ENCODE measurements at places on chromosomes 1 and 21.
A peak's percentile ranks its signal among the peaks of the same experiment; 100 is the strongest.

GRCh38 chr1:167077128-167077867, 12.9 kb downstream of the GPA33 start:
- DNase-seq, result no peak

- no peak for DNase-seq
Measured at GRCh38 chr1:10762153-10762523, 34.3 kb downstream of the CASZ1 start.

DNA sequence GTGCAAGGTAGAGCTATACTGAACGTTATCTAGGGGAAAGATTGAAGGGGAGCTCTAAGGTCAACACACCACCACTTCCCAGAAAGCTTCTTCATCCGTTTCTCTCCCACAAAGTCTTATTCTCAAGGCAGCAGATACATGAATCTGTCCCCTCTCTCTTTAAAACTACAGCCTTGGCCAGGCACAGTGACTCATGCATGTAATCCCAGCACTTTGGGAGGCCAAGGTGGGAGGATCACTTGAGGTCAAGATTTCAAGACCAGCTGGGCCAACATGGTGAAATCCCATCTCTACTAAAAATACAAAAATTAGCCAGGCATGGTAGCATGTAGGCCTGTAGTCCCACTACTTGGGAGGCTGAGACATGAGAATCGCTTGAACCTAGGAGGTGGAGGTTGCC, 8.1 kb downstream of the CYP4X1 start:
- DNase-seq, result no peak

- DNase-seq, result no peak
Measured at GRCh38 chr1:61198554-61198953, 116.2 kb downstream of the NFIA start.

GRCh38 chr1:117685936-117686806, 80.3 kb downstream of the TENT5C start:
- no peak for DNase-seq

DNA sequence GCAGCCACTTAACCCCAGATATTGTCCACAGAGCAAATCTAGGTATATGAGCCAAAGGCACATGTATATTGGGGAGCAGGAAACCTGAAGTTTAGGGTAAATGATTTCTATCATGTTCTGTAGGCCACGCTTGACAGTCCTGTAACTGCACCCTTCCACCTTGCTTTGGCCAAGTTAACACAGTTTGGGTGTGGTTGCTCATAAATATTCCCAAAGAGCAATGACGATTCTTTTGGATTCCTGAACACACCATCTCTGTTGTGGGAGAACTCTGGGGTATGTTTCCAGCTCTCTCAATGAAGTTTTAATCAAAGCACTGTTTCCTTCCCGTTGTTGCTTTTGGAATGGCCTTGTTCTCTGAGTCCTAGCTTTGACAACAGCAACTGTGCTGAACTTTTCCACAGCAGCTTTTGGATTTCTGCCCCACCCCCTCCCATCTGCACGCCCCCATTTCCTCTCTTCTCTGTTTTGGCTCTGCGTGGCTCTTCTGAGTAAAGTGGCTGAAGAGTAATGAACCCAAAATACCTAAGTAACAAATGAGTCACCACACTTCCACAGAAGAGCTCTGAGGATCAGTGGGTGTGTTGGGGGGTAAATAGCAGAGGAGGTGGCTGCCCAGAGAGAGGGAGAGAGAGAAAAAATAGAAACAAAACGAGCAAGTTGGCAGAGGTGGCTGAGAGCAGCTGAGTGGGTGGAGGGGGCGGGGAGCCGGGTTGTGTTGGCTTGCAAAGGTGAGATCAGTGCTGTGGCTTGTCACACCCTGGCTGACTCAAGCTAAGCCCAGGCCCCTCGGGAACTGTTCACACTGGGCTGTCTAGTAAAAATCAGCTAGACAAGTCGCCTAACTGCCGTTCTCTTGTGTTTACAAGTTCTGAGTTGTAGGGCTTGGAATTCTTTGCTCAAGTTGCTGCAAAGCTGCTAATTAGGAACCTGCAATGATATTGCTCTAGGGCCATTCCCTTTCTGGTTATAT, 26.9 kb upstream of the RAP1A start:
- DNase-seq, result peak; percentile 61

DNA sequence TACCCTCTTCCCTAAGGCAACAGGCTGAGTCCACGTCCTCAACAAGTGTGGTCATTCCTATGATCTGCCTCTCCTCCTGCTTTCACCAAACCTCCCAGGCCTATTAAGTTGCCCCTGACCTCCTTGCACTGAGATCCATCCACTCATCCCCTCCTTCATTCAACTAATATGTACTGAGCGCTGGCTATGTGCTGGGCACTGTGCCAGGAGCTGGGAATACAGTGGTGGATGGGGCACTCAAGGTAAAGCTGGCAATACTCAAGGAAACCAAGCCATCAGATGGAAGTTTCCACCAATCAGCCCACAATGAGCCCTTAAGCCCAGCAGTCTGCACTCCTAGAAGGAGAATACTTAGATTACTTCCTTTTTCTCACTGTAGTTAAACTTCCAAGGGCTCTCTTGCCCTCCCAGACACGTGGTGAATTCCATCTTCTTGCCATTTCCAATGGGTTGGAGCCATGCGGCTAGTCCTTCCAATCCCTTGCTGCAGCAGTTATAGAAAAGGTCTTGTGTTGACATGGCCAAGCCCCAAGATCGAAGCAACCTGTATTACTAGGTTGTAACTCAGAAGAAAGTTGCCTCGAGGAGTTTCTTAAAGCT, 279.9 kb upstream of the RUNX1 start:
- DNase-seq, result no peak

DNA sequence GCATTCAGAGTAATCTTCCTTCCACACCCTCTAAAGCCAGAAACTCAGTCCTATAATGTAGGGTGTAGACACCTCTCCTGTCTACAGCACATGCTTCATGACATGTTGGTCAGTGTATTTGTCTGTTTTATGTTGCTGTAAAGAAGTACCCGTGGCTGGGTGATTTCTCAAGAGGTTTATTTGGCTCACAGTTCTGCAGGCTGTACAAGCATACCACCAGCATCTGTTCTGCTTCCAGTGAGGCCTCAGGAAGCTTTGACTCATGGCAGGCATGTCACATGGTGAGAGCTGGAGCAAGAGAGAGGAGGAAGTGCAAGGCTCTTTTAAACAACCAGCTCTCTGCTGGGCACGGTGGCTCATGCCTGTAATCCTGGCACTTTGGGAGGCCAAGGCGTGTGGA, 12.1 kb downstream of the PLOD1 start:
- no peak for DNase-seq

GRCh38 chr1:245875581-245876261, 631.4 kb downstream of the SMYD3 start:
- DNase-seq, result no peak

- no peak for DNase-seq
Measured at GRCh38 chr1:165512816-165513215, 31.0 kb upstream of the LRRC52 start.

DNA sequence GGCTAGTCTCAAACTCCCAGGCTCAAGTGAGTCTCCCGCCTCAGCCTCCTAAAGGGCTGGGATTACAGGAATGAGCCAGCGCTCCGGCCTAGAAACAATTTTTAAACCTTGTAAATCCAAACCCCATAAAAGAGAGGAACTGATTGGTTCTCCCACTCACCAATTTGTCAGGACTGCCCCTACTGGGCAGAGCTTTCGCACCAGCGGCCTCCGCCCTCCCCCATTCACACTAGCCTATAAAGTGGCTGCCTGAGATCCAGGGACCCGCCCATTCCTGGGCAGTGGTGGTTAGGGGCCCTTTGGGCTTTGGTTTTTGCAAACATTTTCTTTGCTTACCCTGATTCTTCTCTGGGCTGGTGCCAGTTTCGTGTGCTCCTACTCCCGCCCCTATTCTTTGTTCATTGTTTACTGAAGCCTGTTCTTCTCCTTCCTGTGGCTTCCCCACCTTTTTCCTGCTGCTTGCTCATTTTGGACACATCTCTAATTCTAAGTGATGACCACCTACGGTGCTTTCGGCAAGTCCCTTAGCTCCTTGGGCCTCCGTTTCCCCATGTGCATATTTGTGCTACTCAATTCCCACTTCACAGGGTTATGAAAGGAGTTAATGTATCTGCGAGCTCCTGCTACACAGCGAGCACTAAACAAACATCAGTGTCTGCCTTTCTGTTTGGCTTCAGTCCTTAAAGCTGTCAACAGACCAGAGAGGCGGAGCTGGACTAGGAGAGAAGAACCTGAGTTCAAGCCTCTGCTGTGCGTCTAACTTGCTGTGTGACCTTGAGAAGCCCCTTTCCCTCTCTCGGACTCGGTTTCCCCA, 39.8 kb upstream of the CLIC4 start:
- no peak for DNase-seq

- no peak for DNase-seq
Measured at GRCh38 chr1:52057876-52058415, 1.9 kb downstream of the BTF3L4 start.

GRCh38 chr1:100536031-100536430, 1.9 kb upstream of the GPR88 start:
- DNase-seq, result no peak

- DNase-seq, result no peak
Measured at GRCh38 chr1:177995369-177995768, 25.5 kb upstream of the SEC16B start.

GRCh38 chr1:96519851-96520578, 201.6 kb upstream of the PTBP2 start:
- no peak for DNase-seq

DNA sequence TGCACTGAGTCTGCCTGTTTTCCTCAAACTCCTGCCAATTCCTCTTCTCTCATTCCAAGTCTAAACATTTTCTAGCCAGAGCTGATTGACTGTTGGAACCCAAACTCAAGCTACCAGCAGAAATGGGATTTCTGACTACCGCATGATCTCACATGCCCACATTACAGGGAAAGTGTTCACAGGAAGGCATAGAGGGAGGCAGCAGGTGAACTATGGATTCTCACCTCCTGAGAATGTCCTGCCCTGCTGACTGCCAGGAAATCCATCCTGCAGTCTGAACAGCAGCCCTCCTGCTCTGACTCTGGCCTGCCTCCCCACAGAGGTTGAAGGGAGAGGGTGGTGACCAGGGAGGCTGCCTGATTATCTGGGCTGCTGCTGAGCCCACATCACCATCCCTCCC, 22.5 kb downstream of the IQGAP3 start:
- no peak for DNase-seq

DNA sequence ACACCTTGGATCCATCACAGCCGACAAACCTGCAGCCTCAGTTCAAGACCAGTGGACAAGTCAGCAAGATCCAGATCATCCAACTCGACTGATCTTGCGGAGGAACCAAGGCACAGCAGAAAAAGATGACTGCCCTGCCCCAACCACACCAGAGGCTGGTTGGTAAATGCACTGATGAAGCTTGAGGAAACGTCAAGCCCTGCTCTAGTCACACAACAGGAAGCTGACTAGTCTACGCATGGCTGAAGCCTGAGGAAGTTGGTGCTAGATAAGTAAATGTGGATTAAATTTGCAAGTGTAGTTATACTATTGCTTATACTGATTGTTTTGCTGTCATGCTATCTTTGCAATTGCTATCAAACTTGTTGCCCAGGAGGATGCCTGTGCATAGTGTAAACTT, 89.0 kb downstream of the LIPI start:
- DNase-seq, result no peak

DNA sequence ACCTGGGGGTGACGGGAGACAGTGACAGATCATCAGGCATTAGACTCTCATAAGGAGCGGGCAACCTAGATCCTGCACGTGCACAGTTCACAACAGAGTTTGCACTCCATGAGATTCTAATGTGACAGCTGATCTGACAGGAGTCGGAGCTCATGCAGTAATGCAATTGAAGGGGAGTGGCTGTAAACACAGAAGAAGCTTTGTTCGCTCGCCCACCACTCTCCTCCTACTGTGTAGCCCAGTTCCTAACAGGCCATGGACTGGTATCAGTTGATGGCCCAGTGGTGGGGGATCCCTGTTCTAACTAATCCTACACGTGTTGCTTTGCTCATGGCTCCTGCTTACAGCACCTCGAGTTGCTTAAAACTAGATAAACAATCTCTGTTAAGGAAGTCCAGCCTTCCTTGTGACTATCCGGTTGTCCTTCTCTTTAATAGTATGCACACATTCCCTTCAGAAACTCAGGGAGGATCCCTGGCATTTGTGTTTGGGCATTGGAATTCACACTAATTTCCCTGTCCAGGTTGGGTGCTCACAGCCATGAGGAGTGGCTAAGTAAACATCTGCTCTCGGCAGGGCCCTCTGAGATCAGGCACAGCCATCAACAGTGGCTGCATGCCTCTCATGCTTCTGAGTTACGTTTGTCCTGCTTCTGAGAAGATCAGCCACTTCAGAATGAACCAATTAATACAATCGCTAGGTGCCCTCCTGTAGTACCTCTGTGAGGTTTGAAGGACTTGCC, 21.1 kb upstream of the F3 start:
- DNase-seq, result no peak

- no peak for DNase-seq
Measured at GRCh38 chr1:233367057-233367803, 39.7 kb downstream of the MAP3K21 start.

GRCh38 chr1:113784104-113784779, 25.0 kb upstream of the PHTF1 start:
- no peak for DNase-seq

- DNase-seq, result no peak
Measured at GRCh38 chr1:1434131-1434823, 1.2 kb upstream of the VWA1 start.

DNA sequence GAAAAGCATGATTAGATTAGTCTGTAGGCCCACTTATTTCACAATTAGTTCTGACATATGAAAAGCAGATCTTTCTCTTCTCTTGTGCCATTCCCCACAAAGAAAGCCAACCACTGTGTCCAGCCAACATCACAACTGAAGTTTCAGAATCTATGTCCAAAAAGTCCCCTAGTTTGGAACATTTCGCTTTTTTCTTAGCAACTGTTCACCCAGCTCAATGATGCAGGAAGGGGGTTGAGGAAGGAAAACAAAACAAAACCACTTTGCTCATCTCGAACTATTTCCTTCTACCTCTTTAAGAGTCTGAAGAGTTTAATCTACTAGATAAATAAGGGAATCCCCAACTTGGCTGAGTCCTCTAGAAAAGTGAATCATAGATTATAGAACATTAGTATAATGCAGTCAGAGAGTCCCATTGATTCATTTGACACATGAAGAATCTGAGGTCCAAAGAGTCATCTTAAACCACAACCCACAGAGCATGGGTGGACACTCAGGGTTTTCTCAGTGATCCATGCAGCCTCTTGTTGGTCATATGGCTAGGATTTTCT, 159.3 kb upstream of the SGIP1 start:
- no peak for DNase-seq

DNA sequence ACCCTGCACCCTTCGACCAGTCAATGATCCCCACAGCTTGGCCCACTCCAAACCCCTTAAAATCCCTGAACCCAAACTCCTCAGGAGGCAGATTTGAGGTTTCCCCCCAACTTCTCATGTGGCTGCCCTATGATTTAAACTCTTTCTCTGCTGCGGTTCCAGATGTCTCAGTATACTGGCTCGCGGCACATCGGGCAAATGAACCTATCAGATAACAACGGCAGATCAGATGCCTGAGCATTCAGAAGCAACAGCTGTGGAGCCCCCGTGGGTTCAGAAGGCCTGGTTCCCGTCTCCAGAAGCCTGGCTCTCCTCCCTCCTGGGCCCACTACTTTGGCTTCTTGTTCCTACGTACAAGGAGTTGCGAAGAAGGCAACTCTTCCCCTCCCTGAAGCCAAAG, 43.3 kb upstream of the H6PD start:
- DNase-seq, result no peak

GRCh38 chr1:71850936-71851335, 431.4 kb downstream of the NEGR1 start:
- no peak for DNase-seq
